Hippocampal formation (tissue), 2 donors: ENCODE measurements at places on chromosomes 7 and 10.

DNA sequence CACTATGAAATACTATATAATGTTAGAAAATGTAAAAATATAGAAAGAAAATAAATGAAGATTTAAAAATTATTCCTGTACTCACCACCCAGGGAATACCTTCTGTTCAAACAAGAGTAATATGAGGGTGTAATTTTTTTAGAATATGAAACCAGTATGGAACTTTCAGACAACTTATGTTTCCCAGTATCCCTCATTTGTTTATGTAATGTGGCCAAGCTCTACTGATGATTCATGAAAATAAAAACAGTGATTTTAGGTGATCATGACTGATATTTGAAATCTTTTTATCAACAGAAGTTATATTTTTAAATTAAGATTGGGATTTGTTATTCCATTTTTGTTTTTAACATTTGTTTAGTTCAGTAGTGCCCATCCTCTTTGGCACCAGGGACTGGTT lies 18.8 kb downstream of the SLK start:
- DNase-seq, result no peak

DNA sequence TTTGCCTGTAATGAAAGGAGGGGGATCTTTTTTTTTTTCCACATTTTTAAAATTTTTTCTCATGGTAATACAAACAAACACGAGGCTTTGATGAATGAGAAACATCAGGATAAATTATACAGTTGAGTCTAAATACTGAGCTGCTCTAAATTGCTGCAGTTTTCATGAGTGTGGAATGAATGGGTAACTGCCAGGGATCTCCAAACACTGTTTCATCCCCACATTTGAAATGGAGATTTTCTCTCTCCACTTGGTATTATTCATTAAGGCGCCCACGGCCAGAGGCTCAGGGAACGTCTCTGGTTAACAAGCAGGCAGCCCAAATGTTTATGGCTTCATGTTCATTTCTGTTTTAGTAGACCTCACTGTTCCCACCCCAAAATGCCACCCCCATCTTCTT lies 717.1 kb downstream of the GRID1 start:
- no peak for DNase-seq

DNA sequence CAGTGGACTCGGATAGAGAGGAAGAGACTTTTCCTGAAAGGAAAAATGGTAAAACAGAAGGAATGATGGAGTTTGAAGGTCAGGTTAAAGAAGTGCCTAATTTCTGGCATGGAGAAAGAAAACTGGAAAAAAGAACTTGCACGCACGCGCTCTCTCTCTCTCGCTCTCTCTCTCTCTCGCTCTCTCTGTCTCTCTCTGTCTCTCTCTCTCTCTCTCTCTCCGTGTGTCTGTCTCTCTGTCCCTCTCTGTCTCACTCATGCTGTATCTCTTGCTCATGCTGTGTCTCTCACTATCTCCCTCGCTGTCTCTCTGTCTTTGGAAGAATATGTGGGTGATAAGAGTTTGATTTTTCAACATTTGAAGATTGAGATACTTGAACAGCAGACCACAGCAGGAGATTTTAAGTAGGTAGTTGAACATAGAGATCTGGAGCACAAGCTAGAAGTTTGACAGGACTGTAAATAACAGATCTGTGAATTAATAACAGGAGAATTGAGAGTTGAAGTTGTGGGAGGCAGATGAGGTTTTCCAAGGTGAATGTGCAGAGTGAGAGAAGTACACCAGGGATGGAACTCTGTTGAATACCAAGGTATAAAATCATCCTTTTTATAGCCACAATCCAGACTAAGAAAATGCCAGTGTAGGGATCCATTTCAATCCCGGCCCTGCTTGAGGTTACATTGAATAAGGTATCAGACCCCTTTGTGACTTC lies 33.1 kb downstream of the ADD3 start:
- no peak for DNase-seq

GRCh38 chr7:124267154-124267553 lies 234.3 kb upstream of the TMEM229A start:
- DNase-seq, result no peak

DNA sequence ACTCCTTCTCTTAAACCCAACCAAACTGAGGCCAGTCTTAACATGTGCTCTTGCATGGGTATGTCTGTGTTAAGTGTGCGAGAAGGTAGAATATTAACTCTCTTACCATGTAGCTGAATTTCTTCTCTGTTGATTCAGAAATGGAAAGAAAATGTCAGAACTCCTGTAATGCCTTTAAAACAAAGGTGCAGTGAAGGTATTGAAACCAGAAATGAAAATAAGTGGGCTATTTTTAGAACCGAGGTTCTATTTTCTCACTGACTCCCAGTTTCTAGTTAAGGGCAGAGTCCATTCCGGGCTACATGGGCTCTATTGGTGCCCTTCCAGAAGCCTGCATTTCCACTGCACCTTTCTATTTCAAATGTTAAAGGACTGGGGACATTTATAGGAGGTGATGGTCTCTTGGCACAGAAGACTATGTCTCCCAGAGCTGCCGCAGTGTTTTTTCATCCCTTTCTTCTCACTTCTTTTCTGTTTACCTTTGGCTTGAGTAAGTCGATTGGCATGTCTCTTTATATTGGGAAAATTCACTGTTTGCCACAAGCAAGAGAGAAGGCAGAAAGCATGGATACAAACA lies 174.9 kb downstream of the LRMDA start:
- DNase-seq, result no peak

- no peak for DNase-seq
Measured at GRCh38 chr10:123320091-123320490, 165.9 kb downstream of the BUB3 start.

DNA sequence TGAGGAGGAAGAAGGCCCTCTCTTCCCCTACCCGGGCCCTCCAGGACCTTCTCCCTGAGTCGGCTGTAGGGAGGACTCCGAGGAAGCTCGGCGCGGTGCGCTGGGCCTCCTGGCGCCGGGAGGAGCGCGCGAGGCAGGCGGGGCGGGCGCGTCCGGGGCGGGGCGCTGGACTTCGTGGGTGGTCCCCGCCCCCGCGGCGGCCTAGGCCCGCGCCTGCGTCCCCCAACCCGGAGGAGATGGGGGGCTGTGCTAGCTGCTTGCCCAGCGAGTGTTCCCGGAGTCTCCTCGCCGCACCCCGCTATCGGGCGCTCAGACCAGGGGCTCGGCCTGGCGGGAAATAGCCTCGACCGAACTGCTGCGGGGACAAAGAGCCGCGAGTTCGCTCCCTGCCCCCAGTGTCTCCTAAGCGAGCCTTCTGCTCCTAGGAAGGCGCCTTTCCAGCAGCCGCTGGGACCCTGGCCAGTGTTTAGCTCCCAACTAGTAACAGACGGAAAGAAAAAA lies 19.2 kb upstream of the SMO start:
- peak; percentile 17 for DNase-seq

- no peak for DNase-seq
Measured at GRCh38 chr10:115844591-115844990, 428.4 kb downstream of the GFRA1 start.

DNA sequence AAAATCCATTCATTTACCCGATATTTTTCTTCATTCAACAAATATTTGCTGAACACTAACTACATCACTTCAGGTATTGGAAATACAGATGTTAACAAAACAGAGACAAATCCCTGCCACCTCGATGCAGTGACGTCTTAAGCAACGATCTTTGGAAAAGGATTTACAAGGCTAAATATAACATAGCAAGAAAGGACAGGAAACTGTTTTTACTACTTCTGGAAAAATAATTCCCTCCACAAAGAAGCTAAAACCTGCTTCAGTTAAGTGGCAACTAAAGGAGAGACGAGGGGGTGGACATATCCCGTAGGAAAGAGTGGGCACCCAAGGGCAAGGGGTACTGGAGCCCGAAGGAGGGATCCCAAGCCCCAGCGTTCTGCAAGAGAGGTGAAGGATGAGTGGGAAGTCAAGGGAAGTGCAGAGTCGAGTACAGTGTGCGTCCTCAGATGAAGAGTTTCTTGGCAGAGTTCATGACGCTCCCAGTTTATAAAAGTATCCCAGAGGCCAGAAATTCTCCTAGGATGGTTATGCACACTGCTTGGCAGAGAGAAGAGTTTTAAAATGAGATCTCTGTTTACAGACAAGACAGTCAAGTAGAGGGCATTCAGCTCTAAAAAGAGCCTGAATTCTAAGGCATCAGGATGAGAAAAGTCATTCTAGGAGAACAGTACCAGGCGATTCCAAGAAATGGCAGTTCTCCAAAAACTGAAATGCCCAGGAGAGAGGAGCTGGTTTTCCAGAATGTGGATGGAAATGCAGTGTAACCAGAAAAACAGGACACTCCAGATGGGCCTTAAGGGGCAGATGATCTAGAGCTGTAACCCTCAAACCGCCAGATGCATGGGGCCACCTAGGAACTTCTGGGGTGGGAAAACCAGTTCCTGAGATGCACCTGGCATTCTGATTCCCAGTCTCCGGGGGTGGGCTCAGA lies 97.3 kb downstream of the GRB10 start:
- DNase-seq, result no peak

GRCh38 chr10:103854265-103854685 lies 1.1 kb downstream of the SH3PXD2A start:
- no peak for DNase-seq

DNA sequence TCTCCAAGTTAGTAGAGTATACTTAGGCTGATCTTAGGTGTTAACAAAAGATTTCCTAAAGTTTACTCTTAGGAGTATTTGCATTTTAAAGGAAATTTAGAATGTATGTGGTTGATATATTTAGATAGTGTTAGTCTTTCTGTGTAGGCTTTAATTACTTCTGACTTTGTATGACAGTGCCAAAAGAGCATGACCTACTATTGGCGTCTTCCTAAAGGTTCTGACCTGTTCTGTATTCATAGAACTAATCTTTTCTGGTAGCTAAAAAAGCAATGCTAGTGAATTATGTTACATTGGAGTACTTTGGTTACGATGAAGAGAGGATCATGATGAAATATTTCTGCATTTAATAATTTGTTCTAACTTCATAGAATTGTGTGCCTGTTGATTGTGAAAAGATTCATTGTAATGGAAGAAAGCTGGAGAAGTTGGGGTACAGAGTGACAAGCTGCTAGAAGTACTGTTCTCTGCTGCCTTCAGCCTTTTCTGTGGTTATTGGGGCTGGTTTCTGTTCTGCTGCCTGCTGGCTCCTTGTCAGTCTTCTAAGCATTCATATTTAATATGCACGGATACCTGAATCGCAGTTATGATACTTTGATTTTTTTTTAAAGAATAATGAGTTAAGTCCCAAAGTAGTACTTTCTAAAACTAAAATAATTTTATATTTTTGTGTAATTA lies 13.2 kb downstream of the WAC start:
- no peak for DNase-seq

GRCh38 chr10:35668865-35669650 lies 27.0 kb upstream of the FZD8 start:
- DNase-seq, result no peak

GRCh38 chr7:46291050-46291438 lies 370.0 kb upstream of the IGFBP3 start:
- no peak for DNase-seq

GRCh38 chr7:80476035-80476434 lies 35.8 kb downstream of the GNAT3 start:
- DNase-seq, result no peak

DNA sequence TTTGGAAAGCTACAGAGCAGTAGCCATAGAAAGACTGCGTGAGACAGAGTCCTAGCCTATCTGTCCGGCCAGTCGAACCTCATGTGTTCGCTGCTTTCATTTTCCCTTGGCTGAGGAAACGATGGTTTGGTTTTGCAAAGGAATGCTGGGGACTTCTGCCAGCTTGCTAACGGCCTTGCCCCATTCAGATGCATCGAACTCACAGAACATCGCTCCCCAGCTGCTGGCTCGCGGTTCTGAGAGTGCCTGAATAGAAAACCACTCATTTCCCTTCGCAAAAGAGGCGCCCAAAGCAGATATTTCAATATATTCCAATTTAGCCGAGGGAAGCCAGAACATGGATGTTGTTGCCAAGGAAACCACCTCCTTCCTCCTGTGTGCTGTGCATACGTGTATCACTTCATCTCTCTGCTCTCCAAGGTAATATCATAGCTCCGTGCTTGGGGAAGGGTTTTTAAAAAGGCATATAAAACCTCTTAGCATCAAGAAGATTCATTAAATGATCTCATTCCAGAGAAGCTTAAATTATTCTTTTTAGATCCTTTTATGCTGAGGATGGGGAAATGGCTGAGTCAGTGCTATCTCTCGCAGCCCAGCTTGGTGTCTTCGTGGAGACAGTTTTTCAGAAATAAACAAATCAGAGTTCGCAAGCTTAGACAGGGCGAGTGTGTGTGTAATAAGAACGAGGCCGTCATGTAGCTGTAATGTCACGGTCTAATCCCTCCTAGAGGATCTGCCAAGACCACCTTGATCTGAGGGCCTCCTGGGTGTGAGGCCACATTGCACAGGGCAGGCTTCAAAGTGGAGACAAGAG lies 215.2 kb downstream of the RPS24 start:
- peak; percentile 62 for DNase-seq

GRCh38 chr10:58740620-58741369 lies 228.1 kb downstream of the BICC1 start:
- no peak for DNase-seq

DNA sequence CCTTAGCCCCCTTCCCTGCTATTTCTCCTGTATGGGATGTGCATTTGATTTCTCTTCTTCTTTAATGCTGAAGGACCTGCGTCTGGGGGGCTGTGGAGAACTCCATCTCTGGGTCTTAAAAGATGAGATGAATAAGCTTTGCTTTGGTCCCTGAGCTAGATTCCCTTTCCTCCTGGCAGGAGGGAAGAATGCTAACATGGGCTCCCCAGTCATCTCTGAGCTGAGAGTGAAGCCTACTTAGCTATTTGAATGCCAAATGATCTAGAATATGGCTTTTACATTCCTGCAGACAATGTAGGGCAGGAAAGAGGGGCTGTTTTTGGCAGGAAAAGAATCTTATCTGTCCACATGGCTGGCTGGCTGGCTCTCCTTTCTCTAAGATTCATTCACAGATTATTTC lies 62.6 kb upstream of the EFCAB10 start:
- no peak for DNase-seq

- no peak for DNase-seq
Measured at GRCh38 chr7:77674878-77675277, 21.4 kb upstream of the RSBN1L start.

- no peak for DNase-seq
Measured at GRCh38 chr10:22103701-22104470, 100.4 kb upstream of the DNAJC1 start.

GRCh38 chr7:4018601-4019316 lies 663.3 kb upstream of the FOXK1 start:
- no peak for DNase-seq

DNA sequence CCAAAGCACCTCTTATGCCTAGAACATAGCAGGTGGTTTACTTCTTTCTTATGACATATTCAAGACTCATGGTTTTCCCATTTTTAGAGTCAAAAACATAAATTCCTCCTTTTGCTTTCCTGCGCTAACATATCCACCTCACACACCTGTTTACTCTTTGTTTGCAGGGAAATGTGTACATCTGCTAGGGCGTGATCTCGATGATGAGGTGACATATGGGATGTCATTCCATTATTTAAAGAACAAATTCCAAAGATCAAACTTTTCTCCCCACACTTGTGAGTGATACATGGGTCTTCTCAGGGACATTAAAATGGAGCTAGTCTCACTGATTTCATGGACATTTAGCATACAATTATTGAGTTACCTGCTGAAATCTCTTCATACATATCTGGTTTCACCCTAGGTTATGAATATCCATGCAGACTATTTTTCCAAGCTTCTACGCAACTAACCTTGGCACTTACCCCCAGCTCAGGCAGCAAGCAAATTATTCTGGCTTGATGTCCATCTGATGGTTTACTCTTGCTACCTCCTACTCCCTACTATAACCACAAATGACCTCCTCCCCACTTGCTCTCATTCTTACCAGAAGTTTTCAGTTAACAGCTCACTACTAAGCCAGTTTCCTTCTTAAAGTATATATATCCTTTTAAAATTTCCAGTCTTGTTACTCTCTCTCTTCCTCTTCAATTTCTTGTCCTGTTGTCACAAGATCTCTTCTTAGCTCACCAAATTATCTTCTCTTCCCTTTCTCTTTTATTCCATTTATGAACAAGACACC lies 208.5 kb downstream of the RNLS start:
- DNase-seq, result no peak
